CD4-positive, alpha-beta T cell treated with Interleukin-6 at 100 ng/mL for 8 hours (primary cell): ENCODE measurements at places on chromosomes 1 and 21.

GRCh38 chr1:164753521-164754077 is 194.6 kb downstream of the PBX1 start:
- DNase-seq = no peak

GRCh38 chr1:181095763-181096184 is 7.3 kb downstream of the IER5 start:
- DNase-seq = no peak

GRCh38 chr1:150550222-150551050 is 1.2 kb downstream of the ADAMTSL4 start:
- no peak for DNase-seq

DNA sequence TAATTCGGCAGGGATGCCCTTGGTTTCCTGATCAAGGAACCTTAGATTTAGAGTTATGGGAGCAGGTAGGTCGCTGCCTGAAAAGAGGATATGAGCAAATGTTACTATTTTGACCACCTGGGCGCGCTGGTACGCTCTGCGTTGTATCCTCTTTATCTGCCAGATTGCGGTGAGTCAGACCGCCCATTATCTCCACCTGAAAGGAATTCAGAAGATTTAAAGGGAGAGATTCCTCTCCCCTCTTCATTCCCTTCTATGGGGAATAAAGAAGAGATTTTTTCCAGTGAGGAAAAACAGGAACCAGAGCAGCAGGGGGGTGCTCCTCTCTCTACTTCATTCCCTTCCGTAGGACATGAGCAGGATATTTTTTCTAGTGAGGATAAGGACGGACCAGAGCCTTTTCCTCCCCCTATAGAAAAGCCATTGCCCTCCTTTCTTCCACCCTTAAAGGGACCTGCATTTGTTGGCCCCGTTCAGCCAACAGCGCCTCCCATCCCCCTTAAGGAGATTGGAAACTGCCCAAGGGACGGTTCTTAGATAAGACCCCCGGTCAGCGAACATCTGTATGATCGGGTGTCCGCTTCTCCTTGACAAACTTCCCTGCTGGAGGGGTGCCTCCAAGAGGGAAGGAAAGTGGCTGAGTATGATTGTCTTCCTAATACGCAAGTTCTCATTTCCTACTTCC is 34.1 kb downstream of the CLCA1 start:
- DNase-seq = no peak

GRCh38 chr1:156073740-156074139 is 8.5 kb downstream of the MEX3A start:
- DNase-seq = no peak

GRCh38 chr1:203144661-203145060 is 17.1 kb downstream of the ADORA1 start:
- DNase-seq = no peak

GRCh38 chr1:175839779-175840669 is 96.6 kb upstream of the TNR start:
- DNase-seq = no peak

DNA sequence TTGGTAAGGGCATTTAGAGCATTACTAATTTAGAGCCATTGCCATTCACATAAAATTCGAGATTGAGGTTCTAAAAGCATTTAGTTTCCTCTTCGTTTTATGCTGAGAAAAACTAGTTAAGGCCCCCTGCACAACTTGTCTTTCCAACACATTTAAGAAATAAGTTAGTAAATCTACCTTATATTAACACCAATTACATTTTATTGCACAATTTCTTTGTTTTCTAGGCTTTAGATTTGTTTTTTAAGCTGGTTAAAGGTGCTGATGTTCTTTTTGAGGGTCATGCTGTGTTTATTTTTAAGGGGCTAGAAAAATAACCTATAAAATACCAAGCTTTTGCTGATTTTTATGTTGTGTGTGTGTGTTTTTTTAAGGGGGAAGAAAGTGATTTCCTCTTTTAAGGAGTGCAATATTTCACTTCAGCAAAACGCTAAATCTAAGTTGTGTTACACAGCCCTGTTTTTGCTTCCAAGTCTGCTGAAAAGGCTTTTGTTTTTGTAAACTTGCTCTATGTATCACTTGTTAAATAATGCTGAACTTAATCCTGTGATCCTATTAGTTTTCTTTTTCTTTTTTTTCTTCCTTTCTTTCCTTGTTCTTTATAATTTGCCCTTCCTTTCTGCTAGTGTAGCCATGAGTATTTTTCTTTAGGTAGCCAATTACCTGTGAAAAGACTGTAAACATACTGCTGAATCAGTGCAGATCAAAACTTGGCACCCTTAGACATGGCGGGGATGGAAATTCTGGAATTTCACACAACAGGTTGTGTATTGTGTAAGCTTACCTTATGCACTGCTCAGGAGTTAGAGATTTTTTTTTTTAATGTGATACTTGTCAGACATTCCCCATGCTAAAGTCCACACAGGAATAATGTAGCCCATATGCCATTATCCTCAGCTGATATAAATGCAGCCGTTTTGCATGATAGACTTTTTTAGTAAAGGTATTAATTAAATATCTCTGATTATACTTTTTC is 1.5 kb downstream of the CEPT1 start:
- DNase-seq = no peak
